ENCODE measurements at places on chromosomes 5 and 9.

GRCh38 chr5:150411245-150411979 lies 1.3 kb downstream of the CD74 start:
- peak; percentile 80 for DNase-seq

DNA sequence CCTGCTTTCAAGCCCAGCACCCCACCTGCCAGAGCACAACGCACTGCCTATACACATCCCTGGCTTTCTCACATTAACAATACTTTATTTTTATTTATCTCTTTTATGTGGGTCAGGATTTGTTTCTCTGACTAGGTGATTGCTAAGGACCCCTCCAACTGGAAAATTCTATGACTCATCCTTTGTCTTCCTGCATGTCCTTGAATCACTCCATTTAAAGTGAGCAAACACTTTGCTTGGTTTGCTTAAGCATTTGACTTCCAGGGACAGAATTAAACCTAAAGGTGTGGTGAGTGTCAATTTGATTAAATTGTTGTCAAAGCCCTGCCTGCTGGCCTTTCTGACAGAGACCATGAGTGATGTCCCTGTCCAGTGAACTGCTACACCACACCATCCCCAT lies 536.5 kb upstream of the BRINP1 start:
- no peak for DNase-seq

DNA sequence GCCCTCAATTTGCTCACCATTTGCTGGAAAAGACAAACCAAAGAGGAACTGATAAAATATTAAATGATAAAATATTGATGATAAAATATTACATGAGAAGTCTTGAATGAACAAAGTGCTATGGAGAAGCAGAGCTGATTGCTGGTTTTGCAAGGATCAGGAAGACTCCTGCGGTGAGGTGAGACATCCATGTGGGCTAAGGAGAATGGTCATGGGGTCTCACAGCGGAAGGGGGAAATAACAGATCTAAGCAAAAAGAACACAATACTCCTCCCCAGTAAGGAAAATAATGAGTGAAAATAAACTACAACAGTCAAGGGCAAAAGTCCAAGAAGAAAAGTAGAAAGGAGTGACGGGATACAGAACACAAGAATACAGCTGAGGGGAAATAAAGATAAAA lies 146.8 kb downstream of the LURAP1L start:
- DNase-seq = no peak

GRCh38 chr5:34817558-34818351 lies 21.2 kb upstream of the TTC23L start:
- DNase-seq = no peak

GRCh38 chr5:143044265-143044664 lies 274.1 kb downstream of the ARHGAP26 start:
- no peak for DNase-seq

Data from CD14-positive monocyte (primary cell).